ENCODE measurements at places on chromosomes 7 and 10.

- no peak for DNase-seq
Observed at GRCh38 chr10:120477743-120478141, 20.7 kb downstream of the PLPP4 start.

DNA sequence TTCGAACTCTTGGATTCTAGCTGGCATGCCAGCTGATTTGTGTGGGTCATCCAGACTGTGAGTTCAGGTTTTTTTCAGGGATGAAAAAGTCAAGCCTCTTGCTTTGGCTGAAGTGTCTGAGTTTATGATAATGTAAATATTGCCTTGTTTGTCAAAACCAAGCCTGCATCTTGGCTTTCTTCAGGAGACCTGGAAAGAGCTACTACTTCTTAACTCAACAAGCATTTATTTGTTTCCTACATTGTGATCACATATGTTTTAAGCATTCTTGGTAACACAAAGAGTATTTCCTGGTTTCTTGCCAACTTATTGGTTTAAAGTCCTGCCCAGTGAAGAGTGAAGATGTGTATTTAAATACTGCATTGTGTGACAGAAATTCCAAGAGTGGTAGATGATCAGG, 407.1 kb downstream of the LRMDA start:
- DNase-seq = no peak

DNA sequence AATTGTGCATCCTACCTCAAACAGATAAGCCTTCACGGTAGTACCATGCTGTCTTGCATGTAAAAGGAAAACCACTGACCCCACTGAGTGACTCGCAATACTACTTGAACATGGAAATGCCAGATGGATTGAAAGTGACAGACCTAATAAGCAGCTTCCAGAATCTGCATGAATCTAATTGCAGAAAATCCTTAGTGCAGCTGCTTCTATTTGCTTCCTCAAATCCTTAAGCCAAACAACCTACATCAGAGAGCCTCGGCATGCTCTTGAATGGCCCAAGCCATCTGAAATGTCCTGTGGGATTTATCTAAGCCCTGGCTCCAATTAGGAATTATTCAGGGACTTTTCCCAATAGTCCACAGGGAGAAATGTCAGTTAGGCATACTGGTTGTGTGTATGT, 509.5 kb upstream of the CELF2 start:
- no peak for DNase-seq

- no peak for DNase-seq
Observed at GRCh38 chr10:3487228-3487627, 297.8 kb downstream of the KLF6 start.

DNA sequence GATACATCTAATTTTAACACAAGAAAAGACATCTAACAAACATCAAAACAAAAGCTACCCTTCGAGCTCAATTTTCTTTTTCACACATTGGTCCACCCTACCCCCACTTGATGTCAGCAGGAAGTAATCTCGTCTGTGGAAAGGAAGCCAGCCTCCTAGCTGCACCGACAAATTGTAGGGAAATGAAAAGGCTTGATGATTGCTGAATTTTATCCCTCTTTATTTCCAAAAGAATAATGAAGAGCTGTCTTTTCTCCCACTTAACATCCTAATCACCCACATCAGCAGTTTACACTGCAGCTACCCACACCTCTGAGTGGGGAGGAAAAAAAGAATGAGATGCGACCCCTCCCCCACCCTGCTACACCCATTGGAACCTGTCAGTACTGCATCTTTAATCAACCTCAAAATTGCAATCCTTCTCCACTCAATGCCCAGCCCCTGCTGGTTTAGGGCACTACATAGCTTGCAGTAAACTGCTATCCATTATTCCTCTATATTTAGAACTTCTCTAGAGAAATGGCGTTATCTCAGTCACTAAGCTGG, 10.6 kb upstream of the CPVL start:
- DNase-seq = no peak

DNA sequence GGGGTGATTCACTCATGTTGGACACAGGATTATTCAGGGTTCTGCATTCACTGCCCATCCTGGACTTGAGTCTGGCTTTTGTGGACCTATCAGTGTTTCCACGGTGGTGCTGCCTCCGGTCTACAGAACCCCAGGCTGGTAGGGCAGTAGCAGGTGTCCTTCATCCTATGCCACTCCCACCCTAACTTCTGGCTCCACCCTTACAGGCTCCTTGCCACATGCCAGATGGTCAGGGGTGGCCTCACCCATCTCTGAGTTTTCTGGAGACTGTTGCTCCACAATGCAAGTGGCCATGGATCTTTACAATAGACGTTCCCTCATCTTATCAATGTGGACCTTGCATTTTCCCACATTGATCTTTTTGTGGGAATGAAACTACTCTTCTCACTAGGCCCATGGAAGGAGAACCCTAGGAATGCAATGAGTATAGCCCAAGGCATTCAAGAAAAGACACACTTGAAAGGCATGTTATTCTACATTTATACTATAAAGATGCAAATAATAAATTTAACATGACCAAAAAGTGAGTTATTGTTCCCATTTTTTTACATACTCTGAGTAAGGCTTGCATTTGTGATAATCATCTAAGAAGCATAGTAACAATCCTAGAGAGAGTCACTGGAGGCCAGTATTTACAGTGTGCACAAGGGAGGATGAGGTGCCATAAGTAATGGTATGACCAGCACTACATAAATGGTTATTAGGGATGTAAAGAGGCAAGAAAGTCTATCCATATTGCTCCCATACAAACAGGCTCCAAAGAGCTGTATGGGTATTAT, 57.4 kb upstream of the ADO start:
- no peak for DNase-seq

GRCh38 chr10:120715171-120715570, 136.0 kb upstream of the WDR11 start:
- no peak for DNase-seq

- no peak for DNase-seq
Observed at GRCh38 chr7:50281680-50282445, 22.7 kb upstream of the IKZF1 start.

DNA sequence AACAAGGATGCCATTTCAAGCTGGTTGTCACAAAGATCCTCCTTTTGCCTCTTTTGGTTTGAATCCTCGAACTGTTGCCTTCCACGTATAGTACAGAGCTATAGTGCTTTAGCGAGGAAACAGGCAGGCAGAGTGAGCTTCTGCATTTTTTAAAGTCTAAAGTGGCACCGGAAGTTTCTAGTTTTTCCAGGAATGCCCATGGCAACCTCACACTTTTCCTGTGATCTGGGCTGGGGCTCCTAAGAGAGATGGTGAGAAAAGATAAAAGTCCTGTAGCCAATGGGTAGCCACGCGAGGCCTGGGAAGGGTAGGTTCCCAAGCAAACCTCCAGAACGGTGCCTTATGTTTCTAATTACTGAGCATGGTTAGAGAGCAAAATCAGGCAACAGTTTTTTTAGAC, 76.7 kb downstream of the CALD1 start:
- DNase-seq = no peak

DNA sequence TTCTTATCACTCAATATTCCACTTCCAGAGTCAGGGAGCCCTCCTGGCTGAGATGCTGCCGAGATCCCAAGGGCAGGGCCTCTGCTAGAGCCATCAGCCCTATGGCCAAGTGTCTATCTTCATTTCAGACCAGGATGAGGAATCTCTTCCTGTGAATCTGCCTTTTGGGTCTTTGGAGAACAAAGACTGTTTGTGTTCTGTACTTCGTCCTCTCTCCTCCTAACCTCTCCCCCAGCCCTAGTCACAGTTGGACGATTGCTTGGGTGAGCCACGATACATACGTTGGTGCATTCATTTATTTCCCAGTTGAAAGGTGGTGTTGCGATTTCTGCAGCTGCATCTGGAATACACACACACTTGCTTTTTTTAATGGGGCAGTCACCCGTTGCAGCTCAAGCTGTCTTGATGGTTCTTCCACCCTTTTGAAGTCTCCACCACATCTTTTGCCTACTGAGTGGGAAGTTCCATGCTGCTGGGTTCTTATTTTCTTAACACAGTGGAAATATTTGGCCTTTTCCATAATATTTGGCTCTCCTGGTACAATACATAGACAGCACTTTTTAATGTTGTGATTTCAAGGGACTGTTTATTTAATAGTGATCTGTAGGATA, 26.7 kb downstream of the SH3PXD2A start:
- no peak for DNase-seq

DNA sequence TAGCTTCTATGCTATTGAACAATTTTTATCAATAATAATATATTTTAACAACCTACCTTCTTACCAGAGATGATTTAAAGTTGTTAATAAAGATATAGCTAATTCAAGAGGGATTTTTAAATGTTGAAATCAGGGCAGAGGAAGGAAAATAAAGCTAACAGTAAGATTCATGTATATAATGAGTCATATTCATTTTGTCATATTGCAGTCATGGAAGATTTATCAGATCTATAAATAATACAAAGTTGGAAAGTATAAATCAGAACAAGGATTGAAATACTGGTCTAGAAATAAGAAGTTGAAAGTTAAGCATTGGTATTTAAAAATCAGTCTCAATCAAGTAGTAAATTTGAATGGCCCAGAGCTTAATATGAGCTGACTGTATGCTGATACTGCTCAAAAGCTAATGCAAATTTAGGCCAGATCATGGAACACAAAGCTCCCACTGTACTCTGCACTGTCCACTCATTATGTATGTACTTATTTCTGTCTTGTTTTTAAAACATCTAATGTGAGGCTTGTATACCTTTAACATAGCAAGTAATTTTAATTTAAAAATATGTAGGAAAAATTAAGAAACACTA, 196.9 kb downstream of the ZEB1 start:
- no peak for DNase-seq

DNA sequence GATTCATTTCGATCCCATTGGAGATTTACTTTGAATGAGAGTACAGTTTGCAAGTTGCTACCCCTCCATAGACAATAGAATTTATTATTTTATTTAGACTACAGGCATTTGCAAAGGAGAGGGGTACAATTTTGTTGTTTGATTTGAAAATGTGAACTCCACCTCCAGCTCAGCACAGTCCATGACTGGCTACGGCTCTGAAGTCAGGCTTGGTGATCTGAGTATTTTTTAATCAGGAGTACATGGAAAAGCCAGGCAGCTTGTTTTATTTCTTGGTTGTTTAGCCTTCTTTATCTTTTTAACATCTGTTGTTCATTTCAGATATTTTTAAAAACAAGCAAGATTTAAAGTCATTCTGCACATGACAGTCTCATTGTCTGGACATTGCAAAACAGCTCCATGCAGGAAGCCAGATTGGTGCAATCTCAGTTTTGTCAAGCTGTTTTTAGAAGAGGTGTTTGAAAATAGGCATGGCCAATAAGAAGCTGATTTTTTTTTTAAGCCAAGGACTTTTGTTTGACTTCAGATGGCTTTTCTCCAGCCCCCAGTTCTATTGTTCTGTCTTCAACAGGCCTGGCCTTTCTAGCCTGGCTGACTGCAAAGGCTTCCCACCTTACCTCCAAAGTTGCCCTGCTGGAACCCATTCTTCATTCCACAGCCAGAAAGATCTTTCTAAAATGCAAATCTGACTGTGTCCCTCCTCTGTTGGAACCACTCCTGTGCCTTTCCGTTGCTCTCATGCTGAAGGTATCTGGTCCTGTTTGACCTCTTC, 12.2 kb downstream of the PLXDC2 start:
- no peak for DNase-seq

- DNase-seq = no peak
Observed at GRCh38 chr10:46555713-46556514, 544 bp downstream of the GPRIN2 start.

DNA sequence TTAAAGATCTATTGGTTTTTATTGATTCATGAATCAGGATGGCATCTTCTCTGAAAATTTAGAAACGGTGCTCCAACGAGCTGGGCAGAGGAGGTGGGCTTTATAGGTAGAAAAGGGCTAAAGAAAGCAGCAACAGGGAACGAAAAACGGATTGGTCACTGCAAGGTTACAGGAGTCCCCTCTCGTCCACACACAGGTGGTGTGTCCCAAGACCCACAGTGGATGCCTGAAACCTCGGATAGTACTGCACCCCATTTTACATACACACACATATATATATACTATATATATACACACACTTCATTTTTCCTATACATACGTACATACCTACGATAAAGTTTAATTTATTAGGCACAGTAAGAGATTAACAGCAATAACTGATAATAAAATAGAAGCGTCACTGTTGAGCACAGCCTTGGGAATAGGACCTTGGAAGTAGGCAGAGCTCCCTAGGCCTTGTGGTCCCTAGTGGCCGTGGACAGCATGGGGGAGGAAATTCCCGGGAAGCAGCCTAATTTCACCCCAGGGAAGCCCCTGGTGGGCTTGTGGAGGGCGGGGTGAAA, 737 bp upstream of the NUB1 start:
- DNase-seq = no peak

GRCh38 chr7:103094102-103094501, 19.2 kb downstream of the ARMC10 start:
- DNase-seq = no peak

DNA sequence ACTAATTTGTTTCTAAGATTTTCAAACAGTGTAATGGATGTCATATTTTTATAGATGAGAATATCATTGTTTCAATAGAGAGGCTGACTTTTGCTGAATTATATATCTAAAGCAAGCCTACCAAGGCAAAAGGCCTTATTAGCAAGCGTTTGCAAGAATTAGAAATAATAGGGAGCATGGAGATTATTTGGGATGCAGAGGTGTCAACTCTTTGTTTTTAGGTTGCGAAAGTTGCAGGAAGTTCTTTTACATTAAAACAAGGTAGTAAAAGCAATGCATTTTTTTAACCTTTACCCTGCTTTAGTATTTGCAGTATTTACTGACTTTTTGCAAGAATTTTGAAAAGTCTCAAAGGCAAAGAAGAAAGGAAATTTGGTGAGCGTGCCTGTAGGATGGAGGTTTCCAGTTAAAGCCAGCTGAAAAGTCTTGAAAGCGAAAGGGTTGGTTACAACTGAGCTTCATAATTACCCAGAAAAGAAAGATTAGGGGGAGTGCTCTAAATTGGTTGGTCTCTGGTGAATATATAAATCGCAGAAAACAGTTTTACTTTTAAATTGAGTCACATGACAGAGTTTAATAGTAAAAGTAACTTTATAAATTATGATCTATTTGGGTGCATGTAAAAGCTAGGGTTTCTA, 81.6 kb downstream of the MKLN1 start:
- no peak for DNase-seq

GRCh38 chr10:123402656-123403055, 248.5 kb downstream of the BUB3 start:
- no peak for DNase-seq

DNA sequence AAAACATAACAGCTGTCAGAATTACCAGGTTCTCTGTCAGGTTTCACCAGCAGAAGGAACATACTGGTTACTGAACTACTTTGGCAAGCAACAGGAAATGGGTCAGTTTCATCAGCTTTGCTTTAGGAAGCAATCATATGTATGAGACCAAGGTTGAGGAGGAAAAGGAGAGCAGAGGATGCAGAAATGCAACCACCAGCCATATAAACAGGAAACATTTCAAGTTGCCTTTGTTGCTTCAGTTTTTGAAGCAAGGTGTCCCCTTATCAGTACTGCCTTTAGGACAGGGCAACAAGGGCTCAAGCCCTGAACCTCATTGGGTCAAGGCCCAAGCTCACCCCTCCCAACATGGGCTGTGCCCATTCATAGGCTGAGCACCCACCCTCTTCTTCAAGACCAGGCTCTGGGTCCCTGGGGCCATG, 10.2 kb downstream of the HIPK2 start:
- DNase-seq = no peak
